H4 (cell line): ENCODE measurements at places on chromosomes 7 and 10. TPM values are rescaled to one million over a fixed set of nuclear protein-coding genes. Genes with fewer than 3 reads are reported as not detected.

GRCh38 chr7:30735631-30736030 lies 16.3 kb upstream of the INMT start:
- DNase-seq: no peak

DNA sequence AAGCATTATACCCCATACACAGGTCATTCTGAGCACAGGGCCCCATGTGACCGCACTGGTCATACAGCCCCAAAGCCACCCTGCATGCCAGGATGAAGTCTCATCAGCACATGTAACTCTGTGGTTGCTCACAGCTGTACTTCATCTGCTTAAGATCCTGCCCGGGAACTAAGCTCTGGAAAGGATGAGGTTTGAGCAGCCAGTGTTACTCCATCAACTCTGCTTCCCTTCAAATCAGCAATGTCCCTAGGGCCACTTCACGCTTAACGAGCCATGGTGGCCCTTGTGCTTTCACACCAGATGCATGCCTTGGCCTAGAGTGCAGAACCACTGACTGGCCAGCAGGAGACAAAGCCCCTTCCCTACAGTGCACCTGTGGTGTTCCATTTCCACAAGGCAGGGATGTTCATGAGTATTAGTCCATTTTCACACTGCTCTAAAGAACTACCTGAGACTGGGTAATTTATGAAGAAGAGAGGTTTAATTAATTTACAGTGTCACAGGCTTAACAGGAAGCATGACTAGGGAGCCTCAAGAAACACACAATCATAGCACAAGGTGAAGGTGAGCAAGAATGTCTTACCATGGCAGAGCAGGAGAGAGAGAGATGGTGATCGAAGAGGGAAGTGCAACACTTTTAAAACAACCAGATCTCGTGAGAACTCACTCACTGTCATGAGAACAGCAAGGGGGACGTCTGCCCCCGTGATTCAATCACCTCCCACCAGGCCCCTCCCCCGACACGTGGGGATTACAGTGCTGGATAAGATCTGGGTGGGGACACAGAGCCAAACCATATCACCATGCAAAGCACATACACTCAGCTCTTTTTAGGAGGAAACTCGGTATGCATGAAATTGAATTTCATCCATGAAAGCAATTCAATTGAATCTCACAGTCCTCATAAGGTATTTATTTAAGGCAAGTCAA lies 149.0 kb upstream of the CDCA7L start:
- DNase-seq: peak; percentile 46

DNA sequence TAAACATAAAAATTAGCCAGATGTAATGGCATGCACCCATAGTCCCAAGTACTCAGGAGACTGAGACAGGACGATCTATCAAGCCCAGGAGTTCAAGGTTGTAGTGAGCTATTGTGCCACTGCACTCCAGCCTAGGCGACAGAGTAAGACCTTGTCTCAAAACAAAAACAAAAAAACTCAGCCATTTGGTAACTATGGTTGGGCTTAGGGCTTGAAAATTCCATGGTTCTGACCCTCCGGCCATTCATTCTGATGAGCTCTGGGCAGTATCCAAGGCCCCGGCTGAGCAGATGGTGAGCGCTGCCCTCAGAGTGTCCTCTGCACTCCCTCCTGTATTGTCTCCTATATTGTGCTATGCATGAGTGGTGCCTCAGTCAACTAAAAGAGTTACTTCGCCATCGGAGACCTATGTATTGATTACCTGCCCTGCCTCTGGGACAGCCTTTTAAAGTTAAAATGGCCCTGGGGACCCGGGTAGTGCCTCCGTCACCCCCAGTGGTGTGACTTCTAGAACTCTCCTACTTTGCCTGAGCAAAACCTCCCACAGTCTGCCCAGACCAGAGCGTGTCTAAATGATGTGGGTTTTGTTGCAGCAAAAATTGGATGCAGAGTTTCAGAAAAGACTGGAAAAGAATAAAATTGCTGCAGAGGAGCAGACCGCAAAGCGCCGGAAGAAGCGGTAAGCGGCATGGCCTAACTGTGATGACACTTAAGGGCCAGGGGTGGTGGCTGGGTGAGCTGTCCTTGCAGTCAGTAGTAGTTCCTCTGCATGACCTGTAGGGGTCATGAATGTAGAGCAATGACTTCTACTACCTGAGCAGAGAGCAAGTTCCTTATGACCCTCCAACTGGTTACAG lies 8.1 kb downstream of the PRKRIP1 start:
- DNase-seq: peak; percentile 71

DNA sequence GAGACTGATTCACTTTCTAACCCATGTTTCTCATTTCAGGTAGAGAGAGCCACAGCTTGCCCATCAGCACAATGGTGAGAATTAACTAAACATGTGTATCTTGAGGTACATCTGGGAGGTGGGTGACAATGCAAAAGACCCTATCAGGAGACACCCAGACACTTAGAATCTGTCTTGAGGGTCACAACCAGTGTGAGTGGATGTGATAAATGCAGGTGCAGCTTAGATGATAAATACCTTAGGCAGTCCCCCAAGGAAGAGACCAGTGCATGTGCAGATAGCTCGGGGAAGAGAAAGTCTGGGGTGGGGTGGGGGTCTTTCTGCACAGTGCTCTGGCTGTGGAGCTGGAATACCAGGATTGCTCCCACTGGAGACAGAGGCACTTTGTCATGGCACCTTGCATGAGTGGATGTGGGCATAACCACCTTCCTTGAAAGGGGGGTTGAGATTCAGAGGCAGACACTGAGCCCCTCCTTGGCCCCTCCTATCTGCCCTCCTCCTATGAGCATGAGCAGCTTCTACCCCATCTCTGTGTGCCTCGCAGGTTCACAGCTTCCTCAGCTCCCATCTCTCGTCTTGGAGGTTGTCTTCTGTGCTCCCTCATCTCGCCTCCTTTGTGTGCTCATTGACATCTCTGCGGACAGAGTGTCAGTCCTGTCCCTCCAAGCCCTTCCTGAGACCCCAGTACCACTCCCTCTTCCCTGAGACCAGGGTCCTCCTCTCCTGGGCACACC lies 349.8 kb downstream of the TCERG1L start:
- DNase-seq: no peak

- DNase-seq: no peak
These were observed 13.1 kb downstream of the TSPAN15 start for GRCh38 chr10:69464401-69464800.

- DNase-seq: no peak
These were observed 37.7 kb downstream of the RBAK start for GRCh38 chr7:5083311-5083711.

- DNase-seq: peak; percentile 62
These were observed at the start of gene ICA1 for GRCh38 chr7:8261711-8262695. Gene ICA1 (minus strand): TSS chr7:8262167. CDS start chr7:8235926, 26,241 bp downstream.

DNA sequence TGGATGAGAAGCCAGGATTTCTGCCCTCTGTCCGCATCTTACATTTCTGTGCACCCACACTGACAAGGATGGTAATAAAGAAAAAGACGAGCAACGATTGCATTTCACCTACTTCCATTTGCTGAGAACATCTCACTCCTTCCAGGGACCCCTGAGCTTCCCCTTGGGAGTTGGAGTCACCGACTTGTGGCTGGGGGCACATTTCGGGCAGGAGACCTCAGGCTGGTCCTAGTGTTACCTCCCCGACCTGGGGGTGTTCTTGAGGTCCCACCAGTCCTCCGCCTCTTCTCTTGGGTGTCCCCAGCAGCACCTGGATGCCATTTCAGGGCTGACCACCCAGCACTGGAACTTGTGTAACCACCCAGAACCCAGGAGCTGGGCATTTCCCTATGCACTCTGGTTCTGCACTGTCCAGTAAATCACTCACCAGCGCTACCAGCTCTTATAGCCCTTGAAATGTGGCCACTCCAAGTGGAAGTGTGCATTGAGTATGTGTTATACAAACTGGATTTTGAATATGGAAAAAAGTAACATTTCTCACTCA lies 84.9 kb downstream of the LANCL2 start:
- no peak for DNase-seq

DNA sequence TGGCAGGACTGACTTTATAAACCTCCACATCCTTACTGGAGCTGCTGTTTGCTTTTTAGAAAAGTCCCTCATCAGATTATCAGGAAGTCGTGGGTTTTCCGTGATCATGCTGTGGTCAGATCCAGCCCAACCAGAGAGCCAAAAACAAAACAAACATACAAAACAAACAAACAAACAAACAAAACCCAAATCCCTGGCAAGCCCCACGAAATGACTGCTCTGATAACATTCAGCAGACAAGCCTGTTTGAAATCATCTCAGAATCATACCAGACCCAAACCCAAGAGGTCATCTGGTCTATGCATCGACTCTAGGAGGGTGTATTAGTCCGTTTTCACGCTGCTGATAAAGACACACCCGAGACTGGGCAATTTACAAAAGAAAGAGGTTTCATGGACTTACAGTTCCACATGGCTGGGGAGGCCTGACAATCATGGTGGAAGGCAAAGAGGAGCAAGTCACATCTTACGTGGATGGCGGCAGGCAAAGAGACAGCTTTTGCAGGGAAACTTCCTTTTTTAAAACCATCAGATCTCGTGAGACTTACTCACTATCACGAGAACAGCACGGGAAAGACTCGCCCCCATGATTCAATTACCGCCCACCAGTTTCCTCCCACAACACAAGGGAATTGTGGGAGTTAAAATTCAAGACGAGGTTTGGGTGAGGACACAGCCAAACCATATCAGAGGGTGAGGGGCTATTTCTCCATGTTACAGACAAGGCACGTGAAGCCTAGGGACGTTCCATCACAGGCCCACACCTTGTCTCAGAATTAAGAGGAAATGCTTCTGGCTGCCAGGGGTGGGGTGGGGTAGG lies 85.7 kb downstream of the PARP12 start:
- no peak for DNase-seq

GRCh38 chr7:25613912-25614311 lies 385.6 kb upstream of the NPVF start:
- DNase-seq: no peak

DNA sequence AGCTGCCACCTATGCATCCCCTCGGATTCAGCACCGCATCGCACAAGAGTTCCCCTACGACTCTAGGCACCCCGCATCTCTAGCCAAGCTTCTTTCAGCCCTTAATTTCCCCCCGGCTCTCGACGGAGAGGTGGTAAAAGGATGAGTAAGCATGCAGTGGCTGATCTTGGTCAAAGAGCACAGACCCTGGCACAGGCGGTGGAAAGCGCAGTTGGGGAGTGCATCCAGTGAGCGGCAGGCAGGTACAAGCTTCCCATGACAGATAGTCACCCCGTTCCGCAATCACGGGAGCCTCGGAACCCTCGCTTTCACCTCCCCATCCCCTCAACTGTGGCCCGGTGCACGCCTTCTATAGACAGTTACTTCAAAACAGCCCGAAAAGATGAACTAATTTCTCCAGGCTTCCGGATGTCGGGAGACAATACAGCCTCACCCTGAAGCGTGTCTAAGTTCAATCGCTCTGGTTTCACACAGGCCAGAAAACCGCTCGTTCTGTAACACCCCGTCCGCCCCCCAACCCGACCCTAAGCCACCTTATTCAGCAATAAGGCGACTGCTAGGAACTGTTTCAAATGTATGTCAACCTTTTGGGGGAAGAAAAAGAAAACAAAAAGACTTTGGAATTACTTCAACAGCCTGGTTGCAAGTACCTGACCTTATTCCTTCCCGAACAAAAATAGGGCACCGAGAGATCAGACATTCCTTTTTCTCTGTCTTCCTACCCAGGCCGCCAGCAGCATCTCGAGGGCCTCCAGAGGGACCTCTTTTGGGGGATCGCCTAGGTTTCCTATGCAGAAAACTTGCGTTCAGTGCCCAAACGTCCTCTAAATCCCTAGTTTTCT lies 1.4 kb downstream of the RHEB start:
- DNase-seq: peak; percentile 35

DNA sequence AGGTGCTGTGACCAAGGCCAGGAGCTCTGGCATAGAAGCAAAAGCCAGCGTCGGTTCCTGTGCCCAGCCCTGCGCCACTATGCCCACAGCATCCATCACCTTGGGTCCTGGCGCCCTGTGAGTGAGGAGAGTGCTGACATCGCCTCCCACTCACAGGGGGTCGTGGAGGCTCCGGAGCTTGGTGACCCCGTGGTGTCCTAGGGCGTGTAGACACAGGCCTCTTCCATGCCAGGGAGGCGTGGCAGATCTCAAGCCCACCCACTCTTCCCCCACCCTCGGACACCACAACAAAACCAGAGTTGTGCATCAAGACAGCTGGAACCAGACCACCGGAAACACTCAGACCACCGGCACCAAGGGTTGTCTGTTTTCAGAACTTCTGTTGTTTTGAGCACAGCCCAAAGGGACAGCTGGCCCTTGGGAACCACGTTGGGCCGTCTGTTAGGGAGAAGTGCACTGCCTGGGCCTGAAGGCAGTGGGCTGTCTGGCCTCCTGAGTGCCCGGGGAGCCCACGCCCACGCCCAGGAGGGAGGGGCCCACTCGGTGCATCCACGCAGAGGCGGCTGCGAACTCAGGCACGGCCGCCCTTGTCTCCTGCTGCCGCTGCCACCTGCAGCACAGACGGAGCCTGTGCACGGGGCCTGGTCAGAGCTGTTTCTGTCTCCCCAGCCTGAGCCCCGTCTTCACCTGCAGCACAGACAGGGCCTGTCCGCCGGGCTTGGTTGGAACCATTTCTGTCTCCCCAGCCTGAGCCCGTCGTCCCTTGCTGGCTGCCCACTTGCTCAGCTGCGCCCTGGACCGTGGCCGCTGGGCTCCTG lies 106.3 kb downstream of the INPP5A start:
- DNase-seq: no peak

DNA sequence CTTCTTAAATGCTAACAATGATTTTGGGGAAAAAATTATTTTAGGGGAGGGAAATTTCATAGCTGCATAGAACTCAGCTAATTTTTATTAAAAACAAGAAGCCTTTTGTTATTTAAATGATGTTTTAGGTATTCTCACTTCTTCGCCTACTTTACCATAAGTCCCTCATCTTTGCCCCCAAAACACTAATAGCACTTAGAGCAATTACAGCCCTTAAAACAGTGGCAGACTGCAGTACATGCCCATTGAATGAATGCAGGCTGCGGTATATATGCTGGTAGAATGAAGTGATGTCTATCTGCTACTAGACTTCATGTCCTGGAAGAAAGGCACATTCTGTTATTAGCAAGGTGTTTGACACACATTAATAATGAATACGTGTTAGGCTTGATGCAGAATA lies 2.9 kb upstream of the SPAG6 start:
- no peak for DNase-seq

DNA sequence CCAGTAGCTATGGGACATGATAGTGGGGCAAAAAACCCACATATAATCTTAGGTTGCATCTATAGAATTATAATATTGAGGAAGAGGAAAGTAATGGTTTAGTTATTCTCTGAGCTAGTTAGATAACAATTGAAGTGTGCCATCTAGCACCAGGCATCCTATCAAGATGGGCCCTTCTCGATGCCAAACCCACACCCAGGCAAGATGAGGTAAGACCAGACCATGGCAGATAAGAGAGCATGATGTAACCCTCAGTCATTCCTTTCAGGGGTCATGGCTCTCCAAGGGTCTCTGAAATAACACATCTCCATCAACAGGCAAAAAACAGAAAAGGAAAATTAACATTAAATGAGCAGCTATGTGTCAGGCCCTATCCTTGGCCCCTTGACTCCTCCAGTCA lies 128.7 kb downstream of the SH3PXD2A start:
- no peak for DNase-seq

CAMK2B gene
- total RNA-seq: 0.06 TPM in 1 of 2 replicates, not detected in the other

SHOC2 gene
- 20.8 and 29.0 TPM in 2 replicates for total RNA-seq

LRIT1 gene
- not detected in 2 replicates for total RNA-seq

ADARB2 gene
- 0.21 TPM in 1 of 2 replicates, not detected in the other for total RNA-seq
